ENCODE measurements at places on chromosomes 5 and 9.
A peak's percentile ranks its signal among the peaks of the same experiment; 100 is the strongest.

- no peak for DNase-seq
These were observed 4.6 kb downstream of the PTCH1 start for GRCh38 chr9:95511952-95512708.

DNA sequence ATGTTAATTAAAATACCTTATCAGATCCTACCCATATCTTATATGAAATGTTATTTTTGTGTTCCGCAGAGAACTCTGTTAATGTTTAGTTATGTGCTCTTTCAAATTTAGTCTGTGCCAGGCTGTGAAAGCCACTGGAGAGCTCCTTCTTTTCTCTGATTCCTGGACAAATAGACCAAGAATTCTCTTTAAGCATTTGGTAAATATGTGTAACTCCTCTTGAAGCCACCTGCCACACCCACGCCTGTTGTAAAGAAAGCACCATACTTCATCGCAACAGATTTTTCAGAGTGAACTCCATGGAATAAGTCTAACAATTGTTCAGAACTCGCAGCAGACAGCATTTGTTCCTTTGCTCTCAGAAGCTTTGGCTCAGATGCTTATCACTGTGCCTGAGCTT lies 301.1 kb downstream of the FAM170A start:
- no peak for DNase-seq

DNA sequence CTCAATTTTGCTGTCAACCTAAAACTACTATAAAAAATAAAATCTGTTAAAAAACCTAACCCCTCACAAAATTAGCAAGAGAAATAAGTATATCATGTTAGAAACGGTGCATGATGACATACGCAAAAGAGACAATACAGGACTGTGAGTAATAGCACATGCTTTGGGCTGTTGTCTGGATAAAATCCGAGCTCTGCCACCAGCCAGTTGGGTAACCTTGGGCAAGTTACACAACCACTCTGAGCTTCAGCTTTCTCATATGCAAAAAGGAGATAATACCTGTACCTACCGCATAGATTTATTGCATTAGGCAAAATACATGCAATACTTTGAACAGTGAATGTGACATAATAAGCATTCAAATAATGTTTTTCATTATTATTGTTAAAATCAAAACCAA lies 481.7 kb downstream of the TLE1 start:
- no peak for DNase-seq

DNA sequence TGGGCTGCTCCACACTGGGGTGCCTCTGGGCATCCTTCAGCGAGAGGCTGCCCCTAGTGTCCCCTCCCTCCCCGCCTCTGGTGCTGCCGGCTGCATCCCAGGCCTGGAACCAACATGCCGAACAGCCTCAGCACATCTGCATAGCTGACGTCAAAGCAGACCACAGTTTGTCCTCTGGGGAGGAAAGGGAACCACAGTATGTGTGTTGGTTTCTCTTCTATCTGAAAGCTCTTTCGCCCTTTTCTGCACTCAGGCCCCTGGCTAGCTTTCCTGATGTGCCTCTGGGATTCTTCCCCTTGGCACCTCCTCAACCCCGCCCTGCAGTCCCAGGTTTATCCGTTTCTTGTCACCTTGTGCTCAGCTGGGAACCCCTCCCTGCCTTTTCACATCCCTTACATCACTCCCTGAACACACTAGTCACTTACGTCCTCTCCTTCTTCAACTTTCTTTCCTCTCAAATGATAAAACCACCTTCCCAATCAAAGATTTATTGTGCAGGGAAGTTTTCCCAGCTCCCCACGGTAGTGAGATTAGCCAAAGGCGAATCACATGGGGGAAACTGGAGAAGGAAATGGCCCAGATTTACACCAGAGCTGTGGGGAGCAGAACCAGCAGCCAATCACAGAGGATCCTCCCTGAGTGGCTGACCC lies 35.5 kb upstream of the B4GALT1 start:
- peak; percentile 31 for DNase-seq

DNA sequence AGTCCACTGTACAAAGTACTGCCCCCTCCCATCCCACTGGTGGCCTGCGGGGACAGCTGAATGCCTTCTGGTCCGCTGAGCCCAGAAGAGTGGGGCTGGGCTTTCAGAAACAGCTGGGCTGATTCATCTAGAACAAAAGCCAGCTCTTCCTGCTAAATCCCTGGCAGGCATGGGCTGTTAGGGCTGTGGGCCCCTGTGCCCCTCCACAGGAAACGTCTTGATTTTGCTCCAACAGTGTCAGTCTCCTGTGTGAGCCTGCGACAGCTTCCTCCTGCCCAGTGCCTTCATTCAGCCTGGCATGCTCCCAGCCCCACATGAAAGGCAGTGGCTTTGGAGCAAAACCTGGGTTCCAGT lies 6.9 kb upstream of the GSN start:
- DNase-seq, result no peak

- peak; percentile 11 for DNase-seq
These were observed 78.2 kb upstream of the MAP3K1 start for GRCh38 chr5:56737002-56737621.

GRCh38 chr9:70675868-70676370 lies 261.5 kb upstream of the KLF9 start:
- no peak for DNase-seq

DNA sequence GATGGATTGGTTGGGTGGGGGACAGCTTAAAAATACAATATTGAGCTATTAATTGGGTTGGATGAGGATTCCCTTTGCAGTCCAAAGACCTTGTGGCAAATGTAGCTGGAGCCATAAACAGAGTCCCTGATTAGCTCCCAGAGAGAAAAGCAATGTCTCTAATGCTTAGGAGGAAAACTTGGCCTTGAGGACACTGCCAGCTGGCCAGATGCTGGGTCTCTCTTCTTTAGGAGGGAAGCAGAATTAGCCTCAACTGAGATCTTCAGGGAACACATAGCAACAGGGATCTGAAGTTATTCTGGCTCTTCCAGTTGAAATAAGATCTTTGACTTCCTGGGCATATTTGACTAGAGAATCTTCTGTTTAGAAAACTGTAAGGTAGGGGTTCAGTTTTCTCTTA lies 121.7 kb upstream of the WWC1 start:
- DNase-seq, result no peak

DNA sequence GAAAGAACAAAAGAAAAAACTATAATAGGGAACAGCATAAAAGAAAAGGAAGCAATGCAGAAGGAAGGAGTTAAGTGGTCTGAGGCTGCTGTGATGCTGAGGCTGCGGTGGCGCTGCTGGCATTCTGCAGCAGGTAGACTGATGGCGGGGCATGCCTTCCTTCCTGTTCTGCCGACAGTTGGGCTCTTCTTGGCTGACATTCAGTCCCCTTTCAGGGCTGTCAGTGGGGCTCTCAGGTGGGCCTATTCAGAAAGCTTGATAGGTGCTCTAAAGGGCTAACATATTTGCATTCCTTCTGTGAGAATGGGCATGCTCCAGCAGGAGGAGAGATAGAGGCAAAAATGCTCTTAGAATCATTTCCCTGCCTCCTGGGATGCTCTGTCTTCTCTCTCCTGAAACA lies 5.1 kb upstream of the CLINT1 start:
- DNase-seq, result peak; percentile 17

- no peak for DNase-seq
These were observed 216.2 kb downstream of the ENC1 start for GRCh38 chr5:74424162-74424868.

DNA sequence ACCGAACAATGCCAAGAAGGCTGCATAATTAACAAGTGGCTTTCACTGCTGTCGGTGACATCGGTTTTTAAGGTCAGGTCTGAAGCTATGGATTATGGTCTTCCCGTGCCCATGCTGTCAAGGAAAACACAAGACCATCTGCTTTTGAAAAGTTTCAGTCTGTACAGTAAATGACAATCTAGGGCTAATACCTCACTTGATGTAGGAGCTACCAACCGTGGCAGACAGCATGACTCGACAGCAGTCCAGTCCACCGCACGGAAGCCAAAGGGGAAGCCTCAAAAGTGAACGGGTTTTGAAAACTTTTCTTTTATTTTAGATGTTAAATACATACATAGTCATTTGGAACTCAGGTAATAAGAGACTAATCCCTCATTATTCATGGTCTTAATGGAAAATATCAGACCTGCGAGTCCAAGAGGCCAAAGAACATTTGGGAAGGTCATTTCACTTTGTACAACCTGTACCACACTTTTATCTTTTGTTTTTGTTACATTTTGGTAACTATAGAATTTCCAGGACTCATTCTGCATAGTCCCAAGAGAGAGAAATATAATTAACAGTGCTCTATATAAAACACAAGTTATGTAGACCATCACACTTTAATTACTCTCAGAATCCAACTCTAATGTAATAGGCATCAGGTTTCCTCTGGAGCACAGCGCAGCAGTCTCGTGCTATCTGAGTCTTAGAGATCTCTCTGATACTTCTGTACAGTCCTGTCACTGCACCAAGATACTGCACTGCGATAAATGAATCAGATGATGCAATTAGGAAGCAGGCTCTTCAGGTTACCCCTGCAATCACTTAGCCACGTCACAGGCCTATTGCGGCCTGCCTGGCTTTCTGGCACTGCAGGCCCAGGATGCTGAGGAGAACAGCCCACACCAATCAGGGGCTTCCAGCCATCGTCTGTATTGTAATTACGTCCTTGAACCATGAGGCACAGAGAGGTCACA lies 184.9 kb downstream of the FANCC start:
- no peak for DNase-seq

DNA sequence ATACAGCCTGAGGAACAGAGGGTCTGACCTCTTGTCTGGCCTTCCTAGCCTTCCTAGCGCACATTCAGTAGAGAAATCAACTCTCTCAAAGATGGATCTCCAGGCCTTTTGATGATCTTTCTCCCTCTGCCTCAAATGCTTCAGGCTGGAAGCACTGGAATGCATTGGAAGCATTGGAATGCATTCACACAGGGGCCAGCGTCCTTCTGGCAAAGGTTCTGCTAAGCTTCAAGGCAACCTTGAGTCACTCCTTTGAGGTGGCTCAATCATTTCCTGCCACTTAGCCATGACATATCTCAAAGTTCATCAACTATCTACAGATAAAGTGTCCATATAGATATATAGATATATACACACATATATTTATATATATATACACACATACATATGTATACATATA lies 42.9 kb downstream of the OR2K2 start:
- DNase-seq, result no peak

GRCh38 chr5:131224387-131225201 lies 39.3 kb upstream of the CDC42SE2 start:
- no peak for DNase-seq

- no peak for DNase-seq
These were observed 42.5 kb downstream of the RALGPS1 start for GRCh38 chr9:126956917-126957686.

GRCh38 chr5:115456056-115456455 lies 88.5 kb downstream of the FEM1C start:
- DNase-seq, result no peak

DNA sequence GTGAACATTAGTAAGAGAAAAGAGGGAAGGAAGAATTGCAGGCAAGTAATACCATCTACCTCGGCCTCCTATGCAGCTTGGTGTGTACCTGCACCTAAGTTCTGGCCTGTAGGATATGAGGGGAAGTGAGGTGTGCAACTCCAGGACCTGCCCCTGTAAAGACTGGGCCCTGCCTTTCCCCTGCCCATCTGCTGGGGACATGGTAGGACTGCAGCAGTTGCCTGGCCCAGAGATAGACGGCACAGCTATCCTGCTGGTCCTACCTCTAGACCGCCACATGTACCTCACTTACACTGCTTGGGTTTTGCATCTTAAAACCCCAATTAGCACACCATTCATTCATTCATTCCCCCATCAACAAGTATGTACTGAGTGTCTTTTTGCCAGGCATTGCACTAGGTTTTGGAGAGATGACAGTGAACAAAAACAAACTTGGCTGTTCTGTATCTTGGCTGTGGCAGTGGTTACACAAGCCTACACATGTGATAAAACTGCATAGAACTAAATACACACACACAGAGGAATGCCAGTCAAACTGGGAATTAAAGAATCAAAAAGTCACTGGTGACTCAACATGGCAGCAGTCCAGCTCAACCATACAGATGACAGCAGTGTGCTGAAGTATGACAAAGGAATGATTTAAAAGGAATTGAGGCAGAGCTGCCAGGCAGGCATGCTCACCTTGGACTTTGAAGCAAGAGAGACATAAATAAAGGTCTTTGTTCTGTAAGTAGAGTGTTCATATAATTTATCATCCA lies 23.3 kb upstream of the MGAT1 start:
- no peak for DNase-seq

- no peak for DNase-seq
These were observed 33.4 kb downstream of the TMEM252 start for GRCh38 chr9:68507130-68507805.

DNA sequence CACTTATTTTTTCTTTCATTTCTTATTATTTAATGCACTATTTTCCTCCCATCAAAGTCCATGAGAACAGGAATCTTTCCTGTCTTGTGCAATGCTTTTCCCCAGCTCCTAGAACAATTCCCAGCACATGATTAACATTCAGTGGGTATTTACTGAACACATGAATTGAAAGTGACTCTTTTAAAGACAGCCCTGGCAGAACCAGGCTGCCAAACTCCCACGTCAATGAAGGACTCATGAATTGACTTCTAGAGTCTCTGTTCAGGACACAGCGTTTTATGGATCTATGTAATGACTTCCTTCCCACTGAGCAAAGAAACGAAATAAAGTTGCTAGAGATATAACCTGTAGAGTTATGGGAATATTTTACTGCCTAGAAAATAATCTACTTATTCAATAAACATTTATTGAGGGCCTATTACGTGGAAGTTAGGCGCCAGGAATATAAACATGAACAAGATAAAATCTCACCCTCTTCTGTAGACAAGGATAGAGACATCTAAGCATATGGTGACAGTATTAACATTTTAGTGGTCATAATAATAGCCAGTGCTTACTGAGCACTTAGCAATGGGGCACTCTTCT lies 485.9 kb upstream of the KLF4 start:
- DNase-seq, result no peak

GRCh38 chr9:132582276-132582785 lies at the start of gene BARHL1:
BARHL1 (plus strand) TSS chr9:132582606; CDS start chr9:132582798, 192 bp downstream.
- no peak for DNase-seq

DNA sequence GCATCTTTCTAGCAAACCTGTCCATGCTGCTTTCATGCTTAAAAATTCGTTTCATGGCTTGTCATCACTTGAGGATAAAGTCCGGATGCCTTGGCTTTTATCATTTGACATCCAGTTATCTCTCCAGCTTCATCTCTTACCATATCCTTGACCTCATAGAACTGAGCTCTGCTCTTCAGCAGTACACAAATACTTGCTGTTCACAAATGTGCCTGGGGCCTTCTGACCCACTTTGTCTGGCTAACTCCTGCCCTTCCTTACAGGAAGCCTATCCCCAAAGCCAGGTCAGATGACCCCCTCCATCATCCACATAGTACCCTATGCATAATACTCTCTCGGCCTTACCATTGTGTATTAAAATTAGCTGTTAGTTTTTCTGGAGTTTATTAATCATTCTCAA lies 249.1 kb downstream of the SAXO1 start:
- DNase-seq, result no peak

GRCh38 chr9:35907711-35908503 lies 1.4 kb upstream of the SPAAR start:
- DNase-seq, result no peak

DNA sequence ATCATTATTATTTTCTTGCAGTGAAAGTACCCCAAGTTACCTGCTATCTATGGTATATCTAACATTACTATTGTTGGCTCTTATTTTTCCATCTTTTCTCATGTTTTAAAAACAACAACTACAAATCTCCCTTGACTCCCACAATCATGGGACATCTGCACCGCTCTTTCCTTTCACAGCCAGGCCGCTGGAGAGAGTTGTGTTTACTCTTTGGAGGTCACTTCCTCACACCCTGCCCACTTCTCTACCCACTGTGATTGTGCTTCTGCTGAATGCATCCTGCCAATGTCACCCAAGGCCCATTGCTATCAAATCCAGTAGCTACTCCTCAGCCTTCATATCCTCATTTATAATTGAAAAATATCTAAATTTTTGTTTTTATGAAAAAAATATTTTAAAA lies 29.7 kb downstream of the SLC28A3 start:
- no peak for DNase-seq
